ENCODE measurements at places on chromosomes 13 and 19. TPM values are rescaled to one million over a fixed set of nuclear protein-coding genes. Genes with fewer than 3 reads are reported as not detected.

The KMT2B gene
- total RNA-seq: 60.1 TPM

- peak within 1 kb of the TSS; percentile 78 for H3K27ac ChIP-seq
- H3K4me3 ChIP-seq: peak within 1 kb of the TSS; percentile 94
- no peaks in the 10 kb centered on the region for H3K36me3 ChIP-seq
- H3K27me3 ChIP-seq: no peaks in the 10 kb centered on the region
- DNase-seq: peak; percentile 84
Observed at GRCh38 chr19:18940769-18941627, at the start of gene HOMER3. Gene HOMER3 (minus strand): TSS chr19:18941217. CDS start chr19:18938982, 2,235 bp downstream.

The FGF22 gene
- 0.84 TPM for total RNA-seq

DNA sequence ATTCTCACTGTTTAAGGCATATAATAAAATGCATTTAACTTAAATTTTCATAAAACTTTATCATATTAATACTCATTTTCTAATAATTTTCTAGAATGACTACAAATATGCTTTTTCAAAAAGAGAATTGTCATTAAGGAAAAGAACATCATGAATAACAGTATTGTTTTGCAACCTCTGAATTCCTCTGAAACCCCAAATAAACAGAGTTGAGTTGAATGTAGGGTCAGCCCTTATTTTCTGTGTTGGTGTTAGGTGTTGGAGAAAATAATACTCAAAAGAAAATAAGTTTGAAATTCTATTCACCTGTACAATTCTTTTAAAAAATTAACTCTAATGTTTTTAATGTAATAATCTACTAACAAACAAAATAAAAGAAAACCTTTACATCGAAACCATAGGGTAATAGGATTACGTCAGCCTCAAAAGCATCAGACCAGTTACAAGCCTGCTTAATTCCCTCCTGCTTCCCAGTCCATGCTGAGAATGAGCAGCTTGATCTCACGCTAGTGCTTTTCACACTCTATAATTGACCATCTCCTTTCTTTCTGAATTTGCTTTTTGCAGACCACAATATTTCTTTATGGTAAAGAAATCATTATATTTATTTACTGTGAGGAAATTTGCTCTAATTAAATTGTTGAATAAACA, 160.9 kb downstream of the PCDH9 start:
- H3K4me1 ChIP-seq: peaks cover 9% of the 10 kb centered on the region
- no peak for DNase-seq
- H3K4me3 ChIP-seq: no peak overlapping the region
- no peaks in the 10 kb centered on the region for H3K27me3 ChIP-seq
- H3K36me3 ChIP-seq: no peaks in the 10 kb centered on the region

GRCh38 chr13:63025741-63026140, 1610.1 kb upstream of the PCDH20 start:
- no peaks in the 10 kb centered on the region for H3K27me3 ChIP-seq
- H3K27ac ChIP-seq: peak overlapping the region; percentile 3
- peaks cover 26% of the 10 kb centered on the region for H3K4me1 ChIP-seq
- peak overlapping the region; percentile 45 for H3K4me3 ChIP-seq
- no peaks in the 10 kb centered on the region for H3K36me3 ChIP-seq

The ZNF846 gene
- 7.6 TPM for total RNA-seq

The DIAPH3 gene
- total RNA-seq: 17.3 TPM

GRCh38 chr19:43594710-43595604, 977 bp downstream of the IRGQ start:
- H3K27ac ChIP-seq: peak overlapping the region; percentile 99
- H3K36me3 ChIP-seq: peaks cover 7% of the 10 kb centered on the region
- peaks cover 7% of the 10 kb centered on the region for H3K27me3 ChIP-seq
- peaks cover 39% of the 10 kb centered on the region for H3K4me1 ChIP-seq
- H3K4me3 ChIP-seq: peak overlapping the region; percentile 99

- DNase-seq: no peak
- no peak overlapping the region for H3K4me3 ChIP-seq
- H3K27me3 ChIP-seq: no peaks in the 10 kb centered on the region
- no peak overlapping the region for H3K27ac ChIP-seq
- no peaks in the 10 kb centered on the region for H3K36me3 ChIP-seq
Observed at GRCh38 chr13:19561585-19561984, 253 bp upstream of the TPTE2 start.

The ASF1B gene
- total RNA-seq: 55.6 TPM

The PAN3 gene
- total RNA-seq: 34.0 TPM

The PLK5 gene
- not detected for total RNA-seq

The TEX101 gene
- total RNA-seq: not detected

DNA sequence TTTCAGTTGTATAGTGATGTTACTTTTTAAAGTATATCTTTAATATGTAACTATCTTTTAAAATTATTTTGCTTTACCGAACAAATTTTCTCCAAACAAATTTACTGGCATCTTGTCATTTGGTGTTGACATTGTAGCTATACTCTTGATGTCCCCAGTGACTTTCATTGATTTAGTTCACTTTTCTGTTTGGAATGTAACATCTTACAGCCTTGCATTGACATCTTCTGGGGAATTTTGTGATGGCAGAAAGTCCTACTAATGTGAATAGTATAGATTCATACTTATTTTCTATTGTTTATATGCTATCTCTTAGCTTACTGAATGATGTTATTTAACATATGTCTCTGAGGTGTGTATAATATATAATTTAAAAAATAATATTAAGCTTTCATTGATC, 800.9 kb upstream of the ATXN8OS start:
- H3K4me3 ChIP-seq: no peak overlapping the region
- H3K27me3 ChIP-seq: no peaks in the 10 kb centered on the region
- H3K27ac ChIP-seq: no peak overlapping the region
- no peaks in the 10 kb centered on the region for H3K4me1 ChIP-seq
- no peaks in the 10 kb centered on the region for H3K36me3 ChIP-seq

The SH2D3A gene
- total RNA-seq: not detected

DNA sequence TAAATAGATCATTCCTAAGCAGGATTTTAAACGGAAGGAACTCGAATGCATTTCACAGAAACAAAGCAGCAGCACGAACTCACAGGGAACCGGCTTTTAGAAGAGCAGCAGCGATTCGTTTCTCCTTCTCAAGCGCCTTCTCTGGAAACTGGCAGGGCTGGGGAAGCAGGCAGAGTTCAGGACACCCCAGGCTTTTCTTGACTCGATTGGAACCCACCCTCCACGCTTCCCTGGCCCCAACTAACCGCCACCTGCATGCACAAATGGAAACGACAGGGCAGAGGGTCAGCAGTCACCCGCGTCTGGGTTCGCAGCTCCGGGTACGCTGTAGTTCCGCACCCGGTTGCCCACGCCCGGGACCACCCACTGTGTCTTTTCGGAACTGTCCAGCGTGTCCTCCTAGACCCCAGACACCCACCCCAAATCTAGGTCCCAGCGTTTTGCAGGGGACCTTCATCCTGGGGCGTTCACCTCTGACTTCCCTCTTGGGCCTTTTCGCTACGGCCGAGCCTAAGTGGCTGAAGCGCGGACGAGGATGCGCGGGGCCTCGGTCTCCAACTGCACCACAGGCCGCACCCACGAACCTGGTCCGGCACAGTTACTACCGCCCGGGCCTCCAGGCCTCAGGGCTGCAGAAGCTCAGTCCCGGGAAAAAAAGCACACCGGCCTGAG, 500 bp downstream of the ZFP30 start:
- peak overlapping the region; percentile 98 for H3K27ac ChIP-seq
- H3K4me3 ChIP-seq: peak overlapping the region; percentile 93
- no peak for DNase-seq
- peaks cover 38% of the 10 kb centered on the region for H3K36me3 ChIP-seq

GRCh38 chr13:98310485-98311199, 133.6 kb upstream of the RNF113B start:
- peaks cover 70% of the 10 kb centered on the region for H3K4me1 ChIP-seq
- no peak for DNase-seq
- no peak overlapping the region for H3K27ac ChIP-seq
- H3K36me3 ChIP-seq: peaks cover 6% of the 10 kb centered on the region

The CACNG6 gene
- 0.77 TPM for total RNA-seq

GRCh38 chr19:53903055-53903680, 5.9 kb upstream of the CACNG7 start:
- H3K4me1 ChIP-seq: peaks cover 12% of the 10 kb centered on the region
- DNase-seq: no peak
- H3K27ac ChIP-seq: no peak overlapping the region
- H3K4me3 ChIP-seq: no peak overlapping the region

GRCh38 chr13:46571189-46571908, 18.4 kb downstream of the LRCH1 start:
- no peak overlapping the region for H3K27ac ChIP-seq
- H3K36me3 ChIP-seq: peaks cover 6% of the 10 kb centered on the region
- H3K4me3 ChIP-seq: no peak overlapping the region

DNA sequence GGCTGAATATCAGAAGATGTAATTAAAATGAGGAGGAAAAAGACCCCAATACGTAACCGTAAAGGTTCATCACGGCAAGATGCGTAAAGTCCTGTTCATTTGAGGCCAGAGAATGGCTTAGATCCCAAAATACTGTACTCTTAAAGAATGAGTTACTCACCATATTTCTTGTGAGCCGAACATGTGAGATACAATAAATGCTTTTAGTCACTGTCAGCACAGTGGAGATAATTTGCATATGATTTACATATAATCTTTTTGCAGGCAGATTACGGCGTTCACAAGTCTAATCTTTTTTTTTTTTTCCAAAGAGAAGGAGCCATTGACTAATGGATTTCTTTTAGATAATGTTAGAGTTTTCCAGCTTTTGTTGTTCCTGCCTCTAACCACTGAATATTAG, 28.4 kb downstream of the AMER2 start:
- no peak overlapping the region for H3K4me3 ChIP-seq
- peaks cover 4% of the 10 kb centered on the region for H3K36me3 ChIP-seq
- no peak for DNase-seq
- H3K27ac ChIP-seq: no peak overlapping the region
- peaks cover 2% of the 10 kb centered on the region for H3K27me3 ChIP-seq

DNA sequence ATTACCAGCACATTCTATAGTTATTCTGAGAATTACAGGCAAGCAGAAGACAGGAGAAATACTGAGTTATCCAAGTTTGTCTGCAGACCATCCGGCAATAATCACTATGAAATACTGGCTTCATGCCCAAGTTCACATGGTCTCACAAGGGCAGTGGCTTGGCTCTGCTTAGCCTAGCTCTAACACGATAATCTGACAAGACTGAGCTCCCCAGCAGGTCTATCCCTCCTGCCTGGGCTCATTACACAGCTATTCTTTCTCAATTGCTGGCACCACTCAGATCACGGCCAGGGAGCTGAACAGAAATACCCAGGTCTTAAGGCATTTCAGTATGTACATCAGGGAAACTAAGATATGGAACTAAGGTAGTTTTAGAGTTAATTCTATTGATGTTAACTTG, 361.6 kb upstream of the PCDH20 start:
- peaks cover 4% of the 10 kb centered on the region for H3K4me1 ChIP-seq
- H3K4me3 ChIP-seq: no peak overlapping the region
- H3K27me3 ChIP-seq: no peaks in the 10 kb centered on the region

The KHSRP gene
- total RNA-seq: 690 TPM

GRCh38 chr13:95457294-95457693, 95.2 kb upstream of the CLDN10 start:
- no peaks in the 10 kb centered on the region for H3K27me3 ChIP-seq
- no peak overlapping the region for H3K27ac ChIP-seq
- DNase-seq: no peak
- H3K4me1 ChIP-seq: no peaks in the 10 kb centered on the region
- H3K36me3 ChIP-seq: peaks cover 10% of the 10 kb centered on the region

DNA sequence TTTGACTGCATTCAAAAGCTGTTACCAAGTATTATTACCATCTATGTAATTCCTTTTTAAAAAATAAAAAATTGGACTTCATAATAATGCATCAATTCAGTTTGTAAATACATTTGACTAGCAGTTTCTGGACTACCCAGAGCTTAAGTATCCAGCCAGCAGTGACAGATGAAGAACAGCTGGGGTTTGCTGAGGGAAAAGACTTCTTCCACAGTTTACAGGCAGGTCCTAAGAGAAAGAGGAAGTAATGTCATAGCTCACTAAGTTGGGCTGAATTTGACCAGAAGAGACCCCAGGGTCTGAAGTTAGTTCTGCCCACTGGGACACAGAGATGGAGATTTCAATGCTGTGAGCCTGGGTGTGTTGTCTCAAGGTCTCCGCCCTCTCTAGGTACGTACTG, 96.4 kb downstream of the MBNL2 start:
- H3K27me3 ChIP-seq: no peaks in the 10 kb centered on the region
- no peak overlapping the region for H3K4me3 ChIP-seq
- peaks cover 12% of the 10 kb centered on the region for H3K4me1 ChIP-seq

GRCh38 chr13:30331331-30331771, 24.0 kb upstream of the KATNAL1 start:
- no peak overlapping the region for H3K27ac ChIP-seq
- no peaks in the 10 kb centered on the region for H3K27me3 ChIP-seq
- DNase-seq: no peak
- H3K4me3 ChIP-seq: no peak overlapping the region

GRCh38 chr13:33312150-33312860, 26.8 kb upstream of the STARD13 start:
- H3K4me3 ChIP-seq: no peak overlapping the region
- no peaks in the 10 kb centered on the region for H3K27me3 ChIP-seq
- H3K27ac ChIP-seq: no peak overlapping the region
- no peak for DNase-seq
- H3K4me1 ChIP-seq: peaks cover 9% of the 10 kb centered on the region

DNA sequence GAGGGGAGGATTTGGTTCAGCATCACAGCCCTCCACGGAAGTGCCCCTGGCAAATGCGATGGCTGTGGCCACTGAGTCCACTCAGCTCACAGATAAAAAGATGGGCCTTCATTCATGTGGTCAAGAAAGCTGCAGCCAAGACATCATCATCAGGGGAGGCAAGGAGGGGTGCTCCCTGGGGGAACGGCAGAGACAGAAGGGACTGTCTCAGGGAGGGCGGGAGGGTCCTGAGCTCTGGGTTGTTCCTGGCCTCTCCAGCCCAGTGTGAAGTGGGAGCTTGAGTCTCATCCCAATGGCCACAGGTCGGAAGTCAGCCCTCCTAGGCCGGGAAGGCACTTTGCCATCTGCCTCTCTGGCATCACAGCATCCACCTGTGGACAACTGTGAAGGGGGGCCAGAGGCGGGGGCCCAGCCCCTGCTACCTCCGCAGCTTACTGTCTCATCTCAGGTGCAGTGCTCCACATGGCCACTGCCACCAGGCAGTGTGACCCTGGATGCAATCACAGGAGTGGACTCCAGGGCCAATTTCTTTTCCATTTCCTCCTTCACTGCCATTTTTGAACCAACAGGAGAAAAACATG, 137.8 kb upstream of the SOX1 start:
- H3K27me3 ChIP-seq: no peaks in the 10 kb centered on the region
- H3K27ac ChIP-seq: peak overlapping the region; percentile 78
- no peak overlapping the region for H3K4me3 ChIP-seq
- H3K36me3 ChIP-seq: peaks cover 4% of the 10 kb centered on the region

- H3K4me1 ChIP-seq: peaks cover 16% of the 10 kb centered on the region
- peaks cover 13% of the 10 kb centered on the region for H3K36me3 ChIP-seq
- no peak overlapping the region for H3K27ac ChIP-seq
- no peak overlapping the region for H3K4me3 ChIP-seq
Observed at GRCh38 chr19:10353793-10354391, 14.5 kb upstream of the ICAM3 start.
